Stimulated activated CD4-positive, alpha-beta T cell treated with anti-CD3 and anti-CD28 coated beads, Interleukin-15, amount 100 ng/mL, for 48 hours (primary cell): ENCODE measurements at places on chromosomes 7 and 10.

GRCh38 chr10:103598654-103599115, 105.2 kb downstream of the NEURL1 start:
- DNase-seq, result no peak

DNA sequence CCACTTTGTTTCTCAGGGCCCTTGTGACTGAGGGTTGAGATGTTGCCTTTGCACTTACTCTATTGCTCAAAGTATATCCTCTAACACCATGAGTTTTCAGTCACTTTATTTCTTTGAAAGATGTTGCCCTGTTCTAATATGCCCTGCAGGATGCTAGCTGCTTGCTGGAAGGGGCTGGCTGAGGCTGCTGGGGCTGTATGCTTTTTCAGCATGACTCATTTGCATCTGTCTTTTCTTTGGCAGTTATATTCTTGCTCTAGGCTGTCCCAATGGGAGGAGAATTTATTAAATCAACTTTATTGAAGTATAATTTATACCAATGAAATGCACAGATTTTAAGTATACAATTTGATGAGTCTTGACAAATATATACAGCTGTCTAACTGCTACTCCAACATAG, 157.7 kb downstream of the PLPP4 start:
- DNase-seq, result no peak

- DNase-seq, result no peak
Measured at GRCh38 chr7:96998744-96999143, 6.6 kb upstream of the DLX6 start.

GRCh38 chr10:127435246-127435645, 113.9 kb upstream of the NPS start:
- no peak for DNase-seq

GRCh38 chr10:77602231-77602912, 35.2 kb downstream of the KCNMA1 start:
- DNase-seq, result no peak

DNA sequence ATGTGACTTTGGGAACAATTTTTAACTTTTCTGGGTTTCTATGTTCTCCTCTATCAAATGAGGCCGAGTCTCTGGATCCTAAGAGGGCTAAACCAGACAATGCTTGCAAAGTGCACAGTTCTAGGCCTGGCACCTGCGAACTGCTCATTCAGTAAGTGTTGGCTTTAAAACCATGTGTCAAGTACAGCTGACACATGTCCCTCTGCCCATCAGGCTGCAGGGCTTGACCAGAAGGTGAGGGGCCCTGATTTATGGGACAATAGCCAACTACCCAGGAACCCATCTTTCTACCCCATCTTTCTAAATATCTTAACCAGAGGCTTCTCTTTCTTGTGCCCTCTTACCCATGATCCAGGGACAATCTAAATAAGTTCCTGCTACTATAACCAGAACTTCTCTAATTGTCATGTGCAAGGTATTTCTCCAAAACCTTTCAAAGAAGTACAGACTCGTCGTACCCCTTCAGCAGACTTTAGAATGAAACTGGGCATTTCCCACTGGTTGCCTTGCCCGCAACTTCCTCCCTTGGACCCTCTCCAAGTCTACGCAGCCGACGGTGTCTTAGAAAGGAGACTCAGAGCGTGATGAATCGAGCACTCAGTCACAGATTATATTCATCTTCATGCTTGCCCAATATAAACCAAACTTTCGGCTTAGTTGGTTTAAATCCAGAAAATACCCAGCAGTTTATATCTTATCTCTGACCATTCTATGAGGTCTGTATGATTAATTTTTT, 69.8 kb upstream of the STEAP1B start:
- no peak for DNase-seq

DNA sequence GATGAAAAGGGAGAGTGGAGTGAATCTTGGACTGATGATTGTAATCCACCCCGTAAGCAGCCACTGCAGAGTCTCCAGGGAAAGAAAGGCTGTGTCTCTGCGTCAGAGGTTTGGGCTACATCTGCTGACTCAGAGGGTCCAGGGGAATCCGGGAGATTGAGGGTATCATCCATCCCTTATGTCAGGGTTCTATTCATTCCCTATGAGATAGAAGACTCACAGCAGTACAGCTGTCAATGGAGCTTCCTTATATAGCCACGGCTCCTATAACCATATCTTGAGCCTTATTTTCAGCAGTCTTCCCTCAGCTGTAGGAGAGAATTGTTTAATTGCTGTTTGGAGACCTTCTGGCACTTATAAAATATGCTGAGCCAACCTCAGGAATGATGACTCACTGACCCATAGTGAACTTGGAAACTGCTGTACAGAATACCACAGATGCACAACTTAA, 558.2 kb upstream of the PFKP start:
- DNase-seq, result no peak

- no peak for DNase-seq
Measured at GRCh38 chr10:127977357-127978009, 70.6 kb downstream of the PTPRE start.
